ENCODE measurements at places on chromosomes 6 and 20.

- no peak for DNase-seq
These were observed 531.1 kb upstream of the CITED2 start for GRCh38 chr6:139905404-139906052.

GRCh38 chr6:7805078-7805849, 79.4 kb downstream of the BMP6 start:
- DNase-seq, result no peak

DNA sequence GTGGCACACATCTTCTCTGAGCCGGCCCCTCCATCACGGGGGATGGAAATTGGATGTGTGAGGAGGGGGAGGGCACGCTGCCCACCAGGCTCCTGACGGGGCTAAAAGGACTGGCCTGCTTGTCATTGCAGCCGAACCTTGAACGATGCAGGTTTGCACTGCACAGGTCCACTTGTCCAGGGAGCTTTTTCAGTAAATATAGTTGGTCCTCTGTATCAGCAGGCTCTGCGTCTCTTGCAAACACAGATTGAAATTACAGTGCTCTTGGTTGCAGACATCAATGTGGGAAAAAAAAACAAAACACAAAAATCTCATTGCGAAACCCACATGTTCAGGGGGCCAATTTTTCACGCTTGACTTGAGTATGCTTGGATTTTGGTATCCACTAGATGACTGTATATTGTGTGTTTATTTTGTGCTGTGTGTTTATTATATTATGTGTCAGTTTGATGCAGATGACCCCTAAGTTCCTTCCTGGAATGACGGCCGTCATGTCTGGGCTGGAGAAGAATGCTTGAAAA, 29.2 kb downstream of the ERMARD start:
- DNase-seq, result no peak

GRCh38 chr6:20533746-20534294, 437 bp upstream of the CDKAL1 start:
- no peak for DNase-seq

DNA sequence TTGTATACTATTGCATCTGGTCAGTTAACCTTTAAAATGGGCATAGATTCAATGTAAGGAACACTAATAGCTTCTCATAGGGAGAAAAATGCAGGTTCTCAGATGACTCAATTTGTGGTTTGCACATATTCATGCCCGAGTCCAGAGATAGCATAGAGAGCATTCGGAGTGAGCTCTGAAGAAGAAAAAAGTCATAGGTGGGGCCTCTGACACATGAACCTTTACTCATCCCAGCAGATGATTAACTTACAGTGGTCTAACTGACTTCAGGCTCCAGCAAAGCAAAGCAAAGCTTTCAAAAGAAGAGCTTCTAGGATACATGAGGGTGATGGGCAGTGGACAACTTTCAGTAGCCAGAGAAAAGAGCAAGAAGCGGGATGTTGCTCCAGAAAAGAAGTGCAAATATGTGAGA, 55.3 kb upstream of the BTN3A2 start:
- DNase-seq, result no peak

DNA sequence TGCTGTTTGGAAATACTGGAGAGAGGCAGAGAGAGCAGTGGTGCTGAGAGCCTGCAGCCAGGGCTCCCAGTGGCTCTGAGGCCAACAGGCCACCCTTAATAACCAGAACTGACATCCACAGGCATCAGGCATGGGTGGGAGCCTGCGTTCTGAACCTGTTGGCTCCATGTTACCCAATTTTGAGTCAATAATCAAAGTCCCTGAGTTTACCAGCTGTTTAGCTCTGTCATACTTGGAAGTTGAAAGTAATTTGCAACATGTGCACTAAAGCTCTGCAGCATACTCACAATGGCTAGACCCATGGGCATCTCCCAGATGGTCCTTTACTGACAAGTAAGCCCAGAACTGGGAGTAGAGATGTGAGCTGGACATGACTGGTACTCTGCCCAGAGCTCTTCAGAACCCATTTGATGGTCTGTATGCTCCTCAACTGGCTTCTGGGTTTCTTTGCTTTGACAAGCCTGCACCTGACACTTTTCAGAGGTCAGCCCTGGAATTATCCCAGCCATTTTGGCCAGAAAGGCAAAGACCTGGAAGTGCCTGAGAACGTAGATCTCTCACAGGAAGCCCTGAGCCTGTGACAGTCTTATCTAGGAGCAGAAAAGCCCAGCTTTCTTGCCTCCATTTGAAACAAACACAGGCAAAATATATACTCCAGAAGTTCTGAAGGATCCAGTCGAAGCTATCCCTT, 122.4 kb upstream of the CITED2 start:
- no peak for DNase-seq

DNA sequence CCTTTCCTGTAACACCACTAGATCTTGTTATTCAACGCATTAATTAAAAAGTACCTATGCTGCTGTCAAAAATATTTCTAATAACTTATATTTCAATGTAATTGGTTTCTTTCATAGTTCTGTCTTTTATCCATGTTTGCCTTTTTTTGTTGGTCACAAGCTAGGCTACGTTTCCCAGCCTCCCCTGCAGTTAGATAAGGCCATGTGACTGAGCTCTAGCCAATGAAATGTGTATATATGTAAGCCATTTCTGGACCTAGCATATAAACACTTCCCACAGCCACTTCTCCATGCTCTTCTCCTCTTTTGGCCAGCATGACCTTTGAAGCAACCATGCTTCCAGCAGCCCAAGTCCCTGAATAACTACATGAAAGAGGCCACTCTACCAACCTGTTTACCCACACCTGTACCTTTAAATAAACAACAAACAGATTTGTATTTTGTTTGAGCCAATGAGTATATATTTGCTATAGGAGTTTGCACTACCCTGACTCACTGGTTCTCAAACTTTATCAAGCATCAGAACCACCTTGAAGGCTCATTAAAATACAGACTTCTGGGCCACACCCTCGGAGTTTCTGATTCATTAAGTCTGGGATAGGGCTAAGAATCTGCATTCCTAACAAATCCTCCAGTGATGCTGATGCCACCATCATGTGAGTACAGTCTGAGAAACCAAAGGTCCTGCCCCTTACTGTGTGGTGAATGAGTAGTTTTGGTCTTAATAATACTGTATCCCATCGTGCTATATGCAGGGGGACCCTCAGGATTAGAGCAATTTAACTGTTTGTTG, 45.6 kb upstream of the BEND6 start:
- DNase-seq, result no peak

DNA sequence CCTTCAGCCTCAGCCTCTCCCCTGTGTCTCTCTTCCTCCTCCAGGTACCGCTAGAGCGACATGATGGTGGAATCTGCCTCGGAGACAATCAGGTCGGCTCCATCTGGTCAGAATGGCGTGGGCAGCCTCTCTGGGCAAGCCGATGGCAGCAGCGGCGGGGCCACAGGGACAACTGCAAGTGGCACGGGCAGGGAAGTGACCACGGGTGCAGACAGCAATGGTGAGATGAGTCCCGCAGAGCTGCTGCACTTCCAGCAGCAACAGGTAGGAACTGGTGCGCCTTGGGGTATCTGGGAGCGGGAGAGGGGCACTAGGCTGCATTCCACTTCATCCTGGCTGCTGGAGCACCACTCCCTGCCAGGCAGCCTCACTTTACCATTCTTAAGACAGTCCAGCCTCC, 19.5 kb downstream of the FOXP4 start:
- DNase-seq, result no peak

DNA sequence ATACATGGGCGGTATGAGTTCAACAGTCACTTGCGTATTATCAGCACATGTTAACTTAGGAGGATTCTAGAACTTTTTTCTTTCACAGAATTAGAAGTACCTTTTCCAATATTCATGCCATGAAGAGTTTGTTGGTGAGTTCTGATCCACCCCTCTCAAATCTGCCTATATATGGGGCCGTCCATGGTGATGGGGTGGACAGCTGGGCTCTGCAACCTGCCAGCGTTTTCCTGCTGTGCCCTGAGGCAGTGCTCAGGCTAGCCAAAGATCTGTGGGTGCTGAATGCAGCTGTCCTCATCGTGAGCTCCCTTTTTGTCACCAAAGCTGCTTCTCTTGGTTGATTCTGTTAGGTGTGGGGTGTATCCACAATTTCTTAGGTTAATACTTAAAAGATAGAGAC, 88.7 kb downstream of the THBS2 start:
- DNase-seq, result no peak

GRCh38 chr20:62843656-62844055, 18.0 kb downstream of the TCFL5 start:
- DNase-seq, result no peak

DNA sequence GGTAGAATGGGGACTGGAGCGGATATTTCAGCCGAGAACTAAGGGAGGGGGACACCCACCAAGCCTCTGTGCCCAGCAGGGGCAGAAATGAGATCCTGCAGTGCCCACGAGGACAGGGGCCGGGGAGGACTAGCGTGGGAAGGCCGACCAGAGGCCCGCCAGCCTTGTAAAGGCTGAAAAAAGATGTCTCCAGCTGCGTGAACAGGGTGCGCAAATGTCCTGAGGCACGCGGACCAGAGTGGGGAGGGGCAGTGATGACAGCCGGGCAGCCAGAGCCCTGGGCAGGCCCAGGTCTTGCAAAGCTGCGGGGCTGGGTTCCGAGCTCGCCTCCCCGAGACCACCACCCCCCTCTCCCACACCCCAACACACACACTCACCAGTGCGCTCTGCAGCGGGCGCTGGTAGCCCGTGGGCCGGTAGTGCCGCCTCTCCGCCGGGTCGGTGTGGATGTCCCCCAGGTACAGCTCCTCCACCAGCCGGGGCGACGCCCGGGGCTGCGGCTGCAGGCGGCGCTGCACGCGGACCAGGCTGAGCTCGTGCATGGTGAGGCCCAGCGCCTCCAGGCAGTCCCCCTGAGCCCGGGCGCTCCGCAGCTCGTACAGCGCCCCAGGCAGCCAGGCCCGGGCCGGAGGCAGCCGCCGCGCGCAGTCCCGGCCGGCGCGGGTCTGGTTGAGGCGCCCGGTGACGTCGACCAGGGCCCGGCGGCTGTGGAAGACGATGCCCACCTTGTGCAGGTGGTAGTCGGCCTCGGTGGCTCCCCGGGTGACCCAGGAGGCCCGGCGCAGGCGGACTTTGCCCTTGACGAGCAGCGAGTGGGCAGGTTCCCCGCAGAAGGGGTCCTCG, 48.2 kb downstream of the APCDD1L start:
- DNase-seq, result no peak

DNA sequence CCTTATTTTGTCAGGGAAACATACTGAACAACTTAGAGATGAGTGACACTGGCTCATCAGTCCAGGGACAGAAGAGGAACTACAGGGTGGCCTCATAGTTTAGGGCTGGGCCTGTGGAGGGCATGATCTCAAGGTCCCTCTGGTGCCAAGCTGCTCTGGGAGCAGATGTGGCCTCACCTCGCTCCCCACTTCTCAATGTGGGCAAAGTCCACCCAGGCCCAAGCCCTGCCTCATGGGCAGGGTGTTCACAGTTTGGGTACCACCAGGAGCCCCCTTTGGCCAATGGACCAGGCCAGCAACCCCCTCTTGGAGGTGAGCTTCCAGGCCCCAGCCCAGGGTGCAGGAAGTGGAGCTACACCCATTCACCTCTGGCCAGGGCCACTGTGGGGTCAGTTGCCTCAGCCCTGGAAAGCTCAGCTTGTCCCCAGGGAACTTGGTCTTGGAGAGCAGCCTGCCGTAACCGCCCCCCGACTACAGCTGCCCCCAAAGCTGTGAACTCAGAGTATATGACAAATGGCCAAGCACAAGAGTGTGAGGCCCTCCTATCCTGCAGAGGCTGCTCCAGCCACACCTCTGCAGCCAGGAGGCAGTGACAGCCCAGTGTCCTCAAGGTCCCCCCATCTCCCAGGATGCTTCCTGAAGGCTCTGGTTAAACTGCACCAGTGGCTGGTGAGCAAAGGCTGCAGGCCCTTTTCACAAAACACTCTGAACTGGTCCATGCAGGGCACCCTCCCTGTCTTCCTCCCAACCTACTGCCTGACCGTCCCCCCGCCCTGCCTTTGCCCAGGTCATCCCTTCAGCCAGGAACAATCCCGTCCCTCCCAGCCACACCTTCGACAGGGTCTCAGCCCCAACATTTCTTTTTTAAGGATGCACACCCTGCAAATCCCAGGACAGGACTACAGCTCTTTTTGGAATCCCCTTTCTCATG, 3.6 kb downstream of the ADISSP start:
- no peak for DNase-seq
